ENCODE measurements at places on chromosomes 16 and 17.

DNA sequence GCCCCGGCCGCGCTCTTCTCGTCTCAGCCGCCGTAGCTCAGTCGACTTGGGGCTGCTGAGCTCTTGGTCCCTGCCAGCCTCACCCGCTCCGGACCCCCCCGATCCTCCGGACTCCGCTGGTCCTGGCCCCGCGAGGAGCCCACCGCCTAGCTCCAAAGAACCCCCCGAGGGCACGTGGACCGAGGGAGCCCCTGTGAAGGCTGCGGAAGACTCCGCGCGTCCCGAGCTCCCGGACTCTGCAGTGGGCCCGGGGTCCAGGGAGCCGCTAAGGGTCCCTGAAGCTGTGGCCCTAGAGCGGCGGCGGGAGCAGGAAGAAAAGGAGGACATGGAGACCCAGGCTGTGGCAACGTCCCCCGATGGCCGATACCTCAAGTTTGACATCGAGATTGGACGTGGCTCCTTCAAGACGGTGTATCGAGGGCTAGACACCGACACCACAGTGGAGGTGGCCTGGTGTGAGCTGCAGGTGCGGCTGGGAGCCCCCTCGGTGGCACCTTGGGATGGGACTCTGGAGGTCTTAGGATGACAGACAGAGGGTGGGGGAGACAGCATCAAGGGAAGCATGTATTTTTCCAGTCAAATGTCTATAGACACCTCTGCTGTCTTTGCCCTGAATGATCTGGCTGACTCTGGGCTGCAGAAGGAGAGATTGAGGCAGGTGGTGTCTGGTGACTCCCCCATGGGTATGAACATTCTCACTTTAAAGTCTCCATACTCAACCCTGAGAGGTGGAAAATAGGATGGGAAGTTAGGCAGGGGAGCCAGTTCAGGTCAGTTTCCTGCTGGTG lies 635 bp downstream of the WNK4 start:
- DNase-seq, result no peak

DNA sequence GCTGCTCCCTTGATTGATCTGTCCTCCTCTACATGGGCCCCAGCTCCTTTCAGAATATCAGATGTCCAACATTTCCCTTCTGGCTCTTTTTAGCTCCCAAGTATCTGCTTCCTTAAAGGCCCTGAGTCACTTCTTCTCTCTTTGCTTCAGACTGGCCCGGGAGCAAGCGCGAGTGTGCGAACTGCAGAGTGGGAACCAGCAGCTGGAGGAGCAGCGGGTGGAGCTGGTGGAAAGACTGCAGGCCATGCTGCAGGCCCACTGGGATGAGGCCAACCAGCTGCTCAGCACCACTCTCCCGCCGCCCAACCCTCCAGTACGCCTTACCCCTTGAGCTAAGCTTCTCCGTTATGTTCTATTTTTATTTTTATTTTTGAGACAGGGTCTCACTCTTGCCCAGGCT lies 12.3 kb downstream of the CNTROB start:
- DNase-seq, result no peak

GRCh38 chr17:29629839-29630238 lies 7.1 kb upstream of the CORO6 start:
- no peak for DNase-seq

DNA sequence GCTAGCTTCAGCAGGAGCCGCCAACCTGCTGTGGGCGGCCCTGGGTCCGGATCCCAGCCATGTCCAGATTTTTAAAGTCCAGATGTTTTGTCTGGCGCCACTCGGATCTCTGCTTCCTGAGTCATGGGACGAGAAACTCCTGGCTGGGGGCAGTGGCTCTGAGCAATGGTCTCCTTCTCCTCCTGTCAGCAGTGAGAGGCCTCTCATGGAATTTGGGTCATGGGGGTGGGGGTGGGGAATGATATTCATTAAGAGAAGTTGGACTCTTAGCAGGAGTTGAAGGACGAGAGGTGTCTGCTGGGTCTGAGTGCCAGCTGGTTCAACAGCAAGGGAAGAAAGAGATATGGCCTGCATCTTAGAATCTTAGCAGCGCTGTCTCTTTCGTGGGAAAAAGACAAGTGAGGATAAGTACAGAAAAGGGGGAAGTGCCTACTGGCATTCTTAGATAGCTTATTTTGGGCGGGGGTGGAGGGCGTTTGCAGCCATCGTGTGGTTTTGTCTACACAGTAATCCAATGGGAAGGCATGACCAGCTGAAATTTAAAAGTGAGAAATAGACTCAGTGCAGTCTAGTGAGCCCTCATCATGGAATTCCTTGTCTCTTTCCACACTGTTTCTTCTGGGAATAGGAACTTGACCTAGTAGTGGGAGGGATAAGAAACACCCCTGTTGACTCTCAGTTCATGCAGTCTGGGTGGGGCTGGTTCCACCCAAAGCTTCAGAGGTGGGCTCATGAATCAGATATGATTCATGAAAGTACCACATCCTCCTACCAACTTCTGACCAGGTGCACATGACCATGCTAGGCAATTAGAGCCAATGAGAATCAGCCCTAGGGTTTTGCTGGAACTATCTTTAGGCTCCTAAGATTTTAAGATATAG lies 80.5 kb downstream of the MYH13 start:
- DNase-seq, result no peak

DNA sequence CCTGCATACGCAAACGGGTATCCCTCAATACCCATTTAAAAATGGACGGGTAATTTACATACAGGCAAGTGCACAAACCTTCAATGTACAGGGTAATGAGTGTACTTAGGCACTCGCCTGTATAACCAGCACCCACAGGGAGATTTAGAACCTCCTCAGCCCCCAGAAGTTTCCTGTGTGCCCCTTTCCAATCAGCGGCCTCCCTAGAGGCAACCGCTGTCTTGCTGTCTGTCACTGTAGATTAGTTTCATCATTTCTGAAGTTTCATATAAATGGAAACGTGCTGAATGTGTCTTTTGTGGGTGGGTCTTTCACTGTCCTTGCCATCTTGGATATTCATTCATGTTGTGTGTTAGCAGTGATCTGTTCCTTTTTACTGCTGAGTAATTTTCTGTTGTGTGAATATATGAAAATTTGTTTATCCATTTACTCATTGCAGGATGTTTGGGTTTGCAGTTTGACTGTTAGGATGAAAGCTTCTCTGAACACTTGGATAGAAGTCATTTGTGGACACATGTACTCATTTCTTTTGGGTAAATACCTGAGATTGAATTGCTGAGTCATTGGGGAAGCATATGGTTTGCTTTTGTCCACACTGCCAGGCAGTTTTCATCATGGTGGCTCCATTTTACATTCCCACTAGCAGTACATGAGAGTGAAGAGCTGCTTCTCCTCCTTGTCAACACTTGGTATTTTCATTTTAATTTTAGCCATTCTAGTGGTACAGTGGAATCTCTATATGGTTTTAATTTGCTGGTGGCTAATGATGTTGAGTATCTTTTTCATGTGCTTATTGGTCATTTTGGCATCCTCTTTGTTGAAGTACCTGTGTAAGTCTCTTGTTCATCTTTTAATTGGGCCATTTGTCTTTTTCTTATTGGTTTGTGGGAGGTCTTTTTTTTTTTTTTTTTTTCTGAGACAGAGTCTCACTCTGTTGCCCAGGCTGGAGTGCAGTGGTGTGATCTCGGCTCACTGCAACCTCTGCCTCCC lies 2.1 kb upstream of the ADCY7 start:
- peak; percentile 78 for DNase-seq

- peak; percentile 70 for DNase-seq
Observed at GRCh38 chr17:27245230-27245696, 48.7 kb upstream of the WSB1 start.

DNA sequence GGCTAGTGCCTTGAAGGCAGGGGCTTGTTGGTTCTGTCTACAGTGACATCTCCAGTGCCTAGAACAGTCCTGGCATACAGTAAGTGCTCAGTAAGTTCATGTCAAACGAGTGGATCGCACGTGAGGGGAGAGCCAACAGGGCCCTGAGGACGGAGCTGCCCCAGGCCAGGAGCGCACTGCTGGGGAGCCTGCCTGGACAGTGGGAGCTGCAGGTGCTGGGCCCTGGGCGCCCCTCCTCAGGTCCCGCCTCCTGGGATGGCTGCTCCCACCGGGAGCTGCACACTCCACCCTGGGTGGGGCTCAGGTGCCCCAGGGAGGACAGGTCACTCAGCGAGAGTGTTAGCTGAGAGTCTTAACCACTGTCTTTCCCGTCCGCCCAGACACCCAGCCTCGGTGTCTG lies 1.8 kb downstream of the EVPL start:
- DNase-seq, result no peak

- no peak for DNase-seq
Observed at GRCh38 chr17:68433911-68434508, 23.3 kb downstream of the WIPI1 start.

GRCh38 chr17:31487063-31487647 lies 95.7 kb downstream of the RAB11FIP4 start:
- no peak for DNase-seq

- no peak for DNase-seq
Observed at GRCh38 chr16:25009822-25010221, 5.3 kb downstream of the ARHGAP17 start.

GRCh38 chr17:27975146-27976011 lies 67.1 kb upstream of the NLK start:
- no peak for DNase-seq

DNA sequence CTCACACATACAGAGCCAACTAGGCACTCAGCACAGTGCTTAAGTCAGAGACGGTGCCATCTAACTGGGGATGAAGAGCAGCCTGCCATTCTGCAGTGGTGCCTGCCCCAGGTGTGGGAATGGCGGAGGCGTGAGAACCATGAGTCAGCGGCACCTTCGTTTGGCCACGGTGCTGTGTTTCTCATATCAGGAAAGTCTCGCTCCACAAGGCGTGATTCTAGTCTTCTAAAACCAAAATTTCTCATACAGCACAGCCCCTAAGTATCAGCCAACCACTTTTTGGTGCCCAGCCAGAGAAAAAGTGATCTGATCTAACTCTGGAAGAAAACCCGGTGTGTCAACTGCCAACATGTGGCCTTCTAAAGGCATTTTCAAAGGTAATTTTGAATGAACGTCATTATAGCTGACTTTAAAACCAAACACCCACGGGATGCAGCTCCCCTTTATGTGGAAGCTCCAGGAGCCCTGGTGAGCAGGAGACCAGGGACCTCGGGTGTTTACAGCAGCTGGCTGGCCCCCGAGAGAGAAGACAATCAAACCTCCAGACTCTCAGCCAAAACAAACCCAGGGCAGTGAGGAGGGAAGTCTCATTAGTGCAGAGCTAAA lies 54.6 kb downstream of the ABCC12 start:
- peak; percentile 86 for DNase-seq

DNA sequence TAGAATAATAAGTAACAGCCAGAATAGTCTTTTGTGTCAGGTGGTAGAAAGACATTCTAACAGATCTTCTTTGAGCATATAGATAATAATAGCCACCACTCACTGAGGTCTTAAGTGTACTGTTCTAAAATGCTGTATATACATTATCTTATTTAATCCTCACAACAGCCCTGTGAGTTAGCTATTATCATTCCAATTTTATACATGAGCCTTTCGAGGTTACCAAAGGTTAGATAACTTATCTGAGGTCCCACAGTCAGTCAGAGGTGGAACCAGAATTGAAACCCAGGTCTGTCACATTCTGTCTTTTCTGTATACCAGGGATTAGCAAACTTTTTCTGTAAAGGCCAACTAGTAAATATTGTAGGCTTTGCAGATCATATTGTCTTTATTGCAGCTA lies 23.2 kb downstream of the REXO5 start:
- DNase-seq, result no peak

DNA sequence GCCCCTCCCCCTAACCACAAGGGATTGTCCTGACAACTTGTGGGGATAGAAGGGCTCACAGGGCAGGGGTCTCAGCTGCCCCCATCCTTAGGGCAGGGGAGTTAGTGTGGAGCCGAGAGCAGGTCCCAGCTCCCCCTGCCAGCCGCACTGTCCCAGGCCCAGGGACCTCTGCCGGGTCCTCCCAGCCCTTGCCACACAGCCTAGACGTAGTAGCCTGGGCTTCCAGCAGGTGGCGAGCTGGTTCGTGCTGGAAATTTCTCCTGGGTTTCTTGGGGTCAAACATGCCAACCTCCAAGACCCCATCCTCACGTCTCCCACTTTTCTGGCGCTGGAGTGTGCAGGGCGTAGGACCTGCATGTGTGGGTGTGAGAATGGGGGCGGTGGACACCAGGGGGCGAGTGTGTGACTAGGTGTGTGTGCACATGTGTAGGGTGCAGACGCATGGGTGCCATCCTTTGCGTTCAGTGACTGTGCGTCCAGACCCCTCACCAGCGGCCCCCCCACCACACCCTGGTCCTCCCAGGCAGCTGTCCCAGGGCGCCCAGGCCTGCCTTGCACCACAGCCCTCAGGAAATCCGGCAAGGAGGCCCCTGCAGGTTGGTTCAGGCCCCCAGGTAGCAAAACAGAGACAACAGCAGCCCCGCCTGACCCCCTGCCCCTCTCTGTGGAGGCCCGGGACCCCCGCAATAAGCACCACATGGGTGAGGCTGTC lies 29.5 kb downstream of the SBK1 start:
- peak; percentile 60 for DNase-seq
